ENCODE measurements at places on chromosomes 2 and 18. TPM values are rescaled to one million over a fixed set of nuclear protein-coding genes. Genes with fewer than 3 reads are reported as not detected.

DNA sequence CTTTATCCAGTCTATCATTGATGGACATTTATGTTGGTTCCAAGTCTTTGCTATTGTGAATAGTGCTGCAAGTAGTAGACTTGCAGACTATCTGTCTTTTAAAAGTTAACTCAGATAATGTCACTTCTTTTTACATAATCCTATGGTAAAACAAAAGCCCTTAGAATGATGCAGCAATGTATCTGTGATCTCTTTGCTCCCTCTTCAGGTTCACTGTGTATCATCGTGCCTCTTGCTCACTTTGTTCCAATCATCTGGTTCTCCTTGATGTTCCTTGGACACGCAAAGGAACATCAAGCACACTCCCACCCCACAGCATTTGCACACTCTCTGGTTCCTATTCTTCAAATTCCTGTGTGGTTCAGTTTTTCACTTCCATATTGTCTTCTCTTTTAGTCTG lies 472.5 kb upstream of the ZNF804A start:
- no peak for DNase-seq

- no peak for DNase-seq
Measured at GRCh38 chr2:151024696-151025251, 236.9 kb downstream of the RBM43 start.

DNA sequence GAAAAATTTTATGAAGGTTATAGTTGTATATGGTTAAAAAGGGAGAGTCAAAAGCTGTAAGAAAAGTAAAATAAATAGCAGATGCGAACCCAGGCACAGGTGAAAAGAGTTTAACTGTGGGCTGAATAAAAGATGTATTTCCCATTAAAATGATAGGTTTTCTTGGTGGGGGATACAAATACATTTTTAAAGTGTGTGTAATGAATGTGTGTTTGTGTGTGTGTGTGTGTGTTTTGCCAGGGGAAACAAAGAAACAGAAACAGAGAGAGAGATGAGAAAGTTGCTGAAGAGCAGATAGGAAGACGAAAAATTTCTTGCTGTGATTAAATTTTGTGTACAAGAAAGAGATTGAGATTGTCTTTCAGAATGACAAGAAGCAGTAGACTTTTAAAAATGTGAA lies 12.1 kb downstream of the TFPI start:
- DNase-seq, result no peak

DNA sequence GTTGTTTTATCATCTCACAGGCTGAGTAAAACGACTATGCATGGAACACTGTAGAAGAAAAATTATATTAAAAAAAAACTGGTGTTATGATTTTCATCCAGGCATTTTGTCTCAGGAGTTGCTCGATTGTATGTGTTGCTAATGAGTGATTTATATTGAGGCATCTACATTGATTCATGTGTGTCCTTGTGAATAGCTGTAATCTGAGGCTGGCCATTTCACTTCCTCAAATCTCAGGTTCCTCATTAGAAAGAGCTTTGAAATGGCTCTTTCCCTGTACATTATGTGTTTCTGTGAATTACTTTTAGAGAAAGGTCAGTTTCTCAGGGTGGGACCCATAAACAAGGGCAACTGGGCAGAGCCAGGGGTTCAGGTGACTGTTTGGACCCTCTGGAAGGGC lies 2.3 kb downstream of the IL18R1 start:
- no peak for DNase-seq

DNA sequence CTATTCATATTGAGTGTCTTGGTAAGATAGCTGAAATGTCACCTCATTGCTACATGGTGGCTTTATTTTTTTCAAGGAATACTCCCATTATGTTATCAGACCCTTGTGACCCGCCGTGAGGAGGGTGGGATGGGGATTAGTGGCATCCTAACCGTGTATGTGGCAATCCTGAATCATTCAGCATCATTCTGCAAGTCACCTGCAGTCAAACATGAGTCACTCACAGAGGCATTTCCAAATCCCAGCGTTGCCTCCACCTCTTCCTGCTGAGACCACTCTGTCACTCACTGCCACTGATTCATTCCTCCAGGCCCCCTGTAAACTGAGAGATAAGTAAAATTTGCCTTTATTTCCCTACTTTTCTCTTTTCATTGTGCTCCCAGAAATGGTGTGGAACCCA lies 307.4 kb upstream of the KLHL29 start:
- DNase-seq, result no peak

GRCh38 chr2:130288467-130289403 lies 54.0 kb upstream of the IMP4 start:
- DNase-seq, result no peak

The TUBA3E gene
- not detected for total RNA-seq
